ENCODE measurements at places on chromosomes 11 and 22. TPM values are rescaled to one million over a fixed set of nuclear protein-coding genes. Genes with fewer than 3 reads are reported as not detected.

PDE2A gene
- 16.2 TPM for polyA plus RNA-seq

ALDH3B1 gene
- 2.9 TPM for polyA plus RNA-seq

P2RY6 gene
- 1.1 TPM for polyA plus RNA-seq

MN1 gene
- polyA plus RNA-seq, result 6.7 TPM

DAGLA gene
- polyA plus RNA-seq, result 4.7 TPM

LINC01488 gene
- polyA plus RNA-seq, result 0.03 TPM

FREY1 gene
- not detected for polyA plus RNA-seq

PAK1 gene
- polyA plus RNA-seq, result 84.8 TPM

MS4A6E gene
- not detected for polyA plus RNA-seq

TCF20 gene
- 25.2 TPM for polyA plus RNA-seq

GAB4 gene
- polyA plus RNA-seq, result not detected

STK33 gene
- polyA plus RNA-seq, result 26.5 TPM

PGA4 gene
- polyA plus RNA-seq, result 0.19 TPM

All from right renal pelvis (tissue), 4 donors.